Heart right ventricle (tissue), 16 donors: ENCODE measurements at places on chromosomes 7 and 10.

- DNase-seq: no peak
Observed at GRCh38 chr10:68139448-68140272, 30.4 kb downstream of the MYPN start.

DNA sequence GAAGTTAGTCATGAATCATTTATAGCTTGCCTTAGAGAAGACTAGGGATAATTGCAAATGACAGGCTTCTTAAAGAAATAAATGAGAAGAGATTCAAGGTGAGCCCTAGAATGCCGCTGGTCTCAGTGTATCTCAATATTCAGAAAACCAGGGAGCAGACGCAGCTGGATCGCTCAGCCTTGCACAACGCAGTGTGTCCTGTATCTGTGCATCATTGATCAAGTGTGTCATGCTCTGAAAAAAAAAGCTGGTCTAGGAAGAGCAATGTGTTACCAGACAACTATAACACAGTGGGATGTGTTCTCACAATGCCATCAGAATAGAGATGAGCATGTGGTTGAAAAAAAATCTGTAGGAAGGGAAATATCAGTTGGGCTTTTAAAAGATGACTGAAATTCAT lies 230.1 kb downstream of the CALN1 start:
- DNase-seq: no peak

GRCh38 chr10:101952191-101952590 lies 103.8 kb downstream of the ARMH3 start:
- no peak for DNase-seq

GRCh38 chr7:17408245-17408903 lies 109.9 kb downstream of the AHR start:
- DNase-seq: peak; percentile 16

DNA sequence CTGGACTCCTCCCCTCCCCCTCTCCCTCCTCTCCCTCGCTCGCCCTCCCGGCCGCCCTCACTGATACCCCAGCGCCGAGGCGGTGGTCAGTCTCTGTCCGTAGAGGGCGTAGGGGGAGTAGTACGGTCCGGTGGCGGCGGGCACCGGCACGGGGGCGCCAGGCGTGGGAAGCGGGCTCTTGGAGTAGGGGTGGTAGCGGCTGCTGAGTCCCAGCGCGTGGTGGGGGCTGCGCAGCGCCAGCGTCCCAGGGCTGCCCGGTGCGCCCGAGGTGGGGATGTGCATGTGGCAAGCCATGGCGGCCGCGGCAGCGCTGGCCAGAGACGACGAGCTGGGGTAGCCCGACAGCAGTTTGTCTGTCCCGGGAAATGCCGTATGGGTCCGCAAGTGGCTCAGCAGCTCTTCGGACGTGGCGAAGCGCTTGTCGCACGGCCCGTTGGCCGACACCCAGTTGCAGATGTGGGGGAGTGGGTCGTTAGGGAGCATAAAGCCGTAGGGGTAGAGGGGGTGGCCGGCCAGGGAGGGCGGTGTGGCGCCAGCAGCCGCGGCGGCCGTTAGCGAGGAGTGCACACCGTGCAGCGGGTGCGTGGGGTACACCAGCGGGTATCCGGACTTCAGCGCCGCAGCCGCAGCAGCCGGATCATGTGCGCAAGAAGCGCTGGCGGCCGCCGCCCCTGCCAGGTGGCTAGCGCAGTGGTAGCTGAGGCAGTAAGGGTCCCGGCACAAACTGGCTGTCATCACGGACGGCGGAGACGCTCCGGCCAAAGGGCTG lies 2.7 kb downstream of the ZNF503 start:
- peak; percentile 33 for DNase-seq

DNA sequence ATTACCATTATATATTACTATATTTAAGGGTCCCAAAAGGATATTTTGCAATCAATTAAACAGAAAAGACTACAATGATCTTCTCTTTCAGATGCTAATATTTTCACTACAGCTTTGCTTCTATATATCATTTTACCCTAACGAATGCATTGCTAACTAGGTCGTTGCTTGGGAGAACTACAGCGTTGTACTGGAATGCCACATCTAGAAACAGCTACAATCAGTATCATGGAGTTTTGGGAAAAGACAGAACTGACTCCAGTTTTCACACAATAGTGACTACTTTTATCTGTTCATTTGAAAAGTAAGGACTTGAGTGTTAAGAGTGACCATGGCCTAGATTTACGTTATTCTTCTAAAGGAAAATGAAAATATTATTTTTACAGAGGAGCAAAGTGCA lies 38.5 kb downstream of the LRRN3 start:
- no peak for DNase-seq

GRCh38 chr7:18086165-18087025 lies 58.7 kb upstream of the PRPS1L1 start:
- DNase-seq: peak; percentile 39

DNA sequence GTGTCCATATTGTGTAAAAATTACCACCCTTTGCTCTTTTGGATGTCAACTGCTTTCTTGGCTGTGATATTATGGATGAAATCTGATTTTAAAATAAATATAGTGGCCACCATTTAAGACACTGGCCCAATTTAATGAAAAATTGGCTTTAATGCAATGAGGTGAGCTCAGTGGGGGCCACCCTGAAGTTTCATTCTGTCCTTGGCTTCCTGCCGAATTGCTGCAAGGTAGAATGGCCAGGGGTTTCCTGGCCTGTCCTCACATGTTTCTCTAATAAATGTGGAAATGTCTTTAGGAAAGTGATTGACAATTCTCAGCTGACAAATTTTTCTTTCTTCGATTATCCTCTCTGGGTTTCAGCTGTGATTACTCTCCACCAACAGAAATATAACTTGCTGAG lies 36.0 kb downstream of the DYNC1I1 start:
- DNase-seq: no peak

DNA sequence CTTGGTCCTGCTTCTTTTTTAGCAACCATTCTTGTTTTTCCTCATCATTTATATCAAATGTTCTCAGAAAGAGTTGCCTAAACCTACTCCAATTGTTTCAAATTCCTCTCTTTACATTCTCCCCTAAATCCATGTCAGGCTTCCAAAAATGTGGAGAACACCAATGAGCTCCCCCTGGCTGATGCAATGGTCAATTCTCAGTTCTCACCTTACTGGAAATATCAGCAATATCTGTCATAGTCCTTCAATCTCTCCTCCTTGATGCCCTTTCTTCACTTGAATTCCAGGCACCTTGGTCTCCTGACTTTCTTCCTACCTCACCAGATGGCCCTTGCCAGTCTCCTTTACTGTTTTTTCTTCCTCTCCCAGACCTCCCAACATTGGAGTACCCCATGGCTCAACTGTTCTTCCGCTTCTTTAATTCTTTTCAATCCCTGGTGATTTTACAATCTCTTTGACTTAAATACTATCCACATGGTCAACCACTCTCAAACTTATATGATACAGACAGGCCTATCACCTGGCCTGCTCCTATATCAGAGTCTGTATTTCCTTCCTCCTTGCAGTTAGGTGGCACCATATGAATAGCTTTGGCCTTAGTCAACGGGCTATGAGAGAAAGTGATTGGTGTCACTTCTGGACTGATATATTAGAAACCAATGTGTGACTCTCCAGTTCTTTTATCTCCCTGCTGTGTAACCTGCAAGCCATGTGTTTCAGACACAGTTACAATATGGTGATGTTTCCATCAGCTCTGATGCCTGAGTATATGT lies 47.4 kb upstream of the CAV2 start:
- DNase-seq: no peak
